Cortex of kidney (tissue), 1 donor: ENCODE measurements at places on chromosomes 7 and 10.

DNA sequence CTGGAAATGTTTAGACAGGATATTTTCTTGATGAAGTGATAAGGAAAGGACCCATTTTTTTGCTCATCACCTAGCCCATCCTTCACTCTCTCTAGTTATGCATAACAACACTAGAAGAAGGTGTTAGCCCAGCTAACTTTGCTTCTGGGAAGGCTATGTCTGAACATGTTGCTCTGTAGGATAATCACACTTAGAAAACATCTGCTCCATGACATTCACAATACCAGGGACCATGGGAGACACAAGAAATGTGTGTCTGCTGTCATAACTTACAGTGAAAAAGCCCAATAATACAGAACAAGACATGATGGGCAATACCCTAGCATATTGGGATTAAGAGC lies 13.9 kb upstream of the ZNF282 start:
- DNase-seq: no peak

- DNase-seq: no peak
Observed at GRCh38 chr10:44313761-44314165, 71.1 kb downstream of the CXCL12 start.

DNA sequence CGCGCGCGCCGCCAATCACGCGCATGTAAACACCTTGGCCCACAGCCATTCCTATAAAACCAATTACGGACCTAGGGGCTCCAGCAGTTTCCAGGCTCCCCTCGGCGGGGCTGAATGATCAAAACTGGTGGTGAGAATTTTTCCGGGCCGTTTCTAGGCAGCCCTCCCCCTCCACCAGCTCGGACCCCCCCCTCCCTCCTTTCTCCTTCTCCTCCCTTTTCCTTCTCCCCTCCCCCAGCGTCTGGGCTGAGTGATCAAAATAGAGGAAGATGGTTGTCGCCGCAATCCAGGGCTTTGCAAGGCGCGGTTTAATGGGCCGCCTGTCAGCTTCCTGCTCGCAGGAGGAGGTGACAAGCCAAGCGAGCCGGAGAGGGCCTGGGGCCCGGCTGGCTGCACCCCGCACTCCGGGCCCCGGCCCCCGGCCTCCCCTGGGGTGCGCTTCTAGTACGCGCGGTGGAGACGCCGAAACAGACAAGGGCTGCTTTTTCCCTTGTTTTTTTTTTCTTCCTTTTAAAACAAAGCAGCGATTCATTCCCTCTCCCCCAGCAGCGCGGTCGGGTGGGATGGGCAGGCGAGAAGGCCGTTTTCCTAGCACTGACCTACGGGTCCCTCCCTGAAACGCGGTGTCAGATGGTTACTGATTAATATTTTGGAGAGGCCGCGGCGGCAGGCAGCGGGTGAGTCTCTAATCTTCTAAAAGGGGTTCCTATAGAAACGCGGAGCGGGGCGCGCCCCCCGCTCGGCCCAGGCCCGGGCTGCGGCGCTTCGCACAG lies 528 bp upstream of the TNRC18 start:
- DNase-seq: no peak

- DNase-seq: no peak
Observed at GRCh38 chr10:129394518-129395328, 72.3 kb upstream of the MGMT start.

DNA sequence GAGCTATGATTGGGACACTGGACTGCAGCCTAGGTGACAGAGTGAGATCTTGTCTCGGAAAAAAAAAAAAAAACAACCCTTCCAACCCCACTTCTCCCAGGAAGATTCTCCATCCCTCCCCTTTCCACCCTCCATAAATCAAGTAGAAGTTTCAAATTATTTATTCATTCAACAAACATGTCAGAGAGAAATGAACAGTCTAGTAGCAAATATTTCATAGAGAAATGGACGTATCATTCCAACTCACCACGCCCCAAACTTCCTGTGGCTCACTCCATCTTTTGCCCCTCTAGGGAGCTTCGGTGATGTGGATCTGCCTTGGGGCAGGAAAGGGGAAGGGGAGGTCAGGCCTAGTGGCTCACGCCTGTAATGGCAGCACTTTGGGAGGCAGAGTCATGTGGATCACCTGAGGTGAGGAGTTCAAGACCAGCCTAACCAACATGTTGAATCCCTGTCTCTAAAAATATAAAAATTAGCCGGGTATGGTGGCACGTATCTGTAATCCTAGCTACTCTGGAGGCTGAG lies 638 bp upstream of the TRAPPC14 start:
- no peak for DNase-seq

GRCh38 chr10:22324413-22324812 lies 3.5 kb downstream of the BMI1 start:
- DNase-seq: no peak

- DNase-seq: no peak
Observed at GRCh38 chr10:72081772-72082590, 6.4 kb downstream of the SPOCK2 start.

- DNase-seq: no peak
Observed at GRCh38 chr10:78258323-78259030, 224.8 kb downstream of the RPS24 start.

GRCh38 chr10:124641282-124642087 lies 102.7 kb downstream of the FAM53B start:
- DNase-seq: no peak

DNA sequence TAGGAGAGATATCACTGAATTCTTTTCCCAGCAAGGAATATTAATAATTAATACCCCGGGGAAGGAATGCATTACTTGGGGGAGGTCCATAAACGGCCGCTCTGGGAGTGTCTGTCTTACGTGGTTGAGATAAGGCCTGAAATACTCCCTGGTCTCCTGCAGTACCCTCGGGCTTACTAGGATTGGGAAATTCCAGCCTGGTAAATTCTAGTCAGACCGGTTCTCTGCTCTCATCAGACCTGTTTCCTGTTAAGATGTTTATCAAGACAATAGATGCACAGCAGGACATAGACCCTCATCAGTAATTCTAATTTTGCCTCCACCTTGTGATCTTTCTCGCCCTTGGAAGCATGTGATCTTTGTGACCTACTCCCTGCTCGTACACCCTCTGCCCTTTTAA lies 162.8 kb upstream of the KCND2 start:
- no peak for DNase-seq

DNA sequence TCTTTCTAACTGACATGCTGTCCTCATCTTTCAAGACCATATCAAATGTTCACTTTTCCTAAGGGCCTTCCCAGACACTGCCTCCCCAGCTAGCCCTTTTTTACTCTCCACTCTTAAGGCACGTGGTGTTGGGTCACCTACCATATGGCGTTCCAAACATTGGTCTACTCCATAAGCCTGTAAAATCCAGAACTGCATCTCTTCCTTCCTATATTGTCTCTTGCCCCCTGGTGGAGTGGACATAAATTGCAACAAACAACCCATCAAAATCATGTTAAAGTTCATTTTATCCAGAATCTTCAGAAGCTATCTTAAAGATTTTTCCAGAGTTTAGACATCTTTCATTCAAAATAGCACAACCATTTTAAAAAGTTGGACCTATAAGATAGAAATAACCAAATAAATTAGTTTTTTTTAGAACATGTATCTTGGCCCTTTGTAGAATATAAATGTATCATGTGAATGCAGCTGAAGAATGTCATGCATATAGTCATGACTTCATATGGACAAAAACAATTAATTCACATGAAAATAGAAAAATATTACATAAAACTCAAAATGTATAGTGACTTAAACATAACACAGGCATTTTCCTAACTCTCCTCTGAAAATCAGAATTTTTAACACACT lies 180.6 kb upstream of the CHRM2 start:
- no peak for DNase-seq

DNA sequence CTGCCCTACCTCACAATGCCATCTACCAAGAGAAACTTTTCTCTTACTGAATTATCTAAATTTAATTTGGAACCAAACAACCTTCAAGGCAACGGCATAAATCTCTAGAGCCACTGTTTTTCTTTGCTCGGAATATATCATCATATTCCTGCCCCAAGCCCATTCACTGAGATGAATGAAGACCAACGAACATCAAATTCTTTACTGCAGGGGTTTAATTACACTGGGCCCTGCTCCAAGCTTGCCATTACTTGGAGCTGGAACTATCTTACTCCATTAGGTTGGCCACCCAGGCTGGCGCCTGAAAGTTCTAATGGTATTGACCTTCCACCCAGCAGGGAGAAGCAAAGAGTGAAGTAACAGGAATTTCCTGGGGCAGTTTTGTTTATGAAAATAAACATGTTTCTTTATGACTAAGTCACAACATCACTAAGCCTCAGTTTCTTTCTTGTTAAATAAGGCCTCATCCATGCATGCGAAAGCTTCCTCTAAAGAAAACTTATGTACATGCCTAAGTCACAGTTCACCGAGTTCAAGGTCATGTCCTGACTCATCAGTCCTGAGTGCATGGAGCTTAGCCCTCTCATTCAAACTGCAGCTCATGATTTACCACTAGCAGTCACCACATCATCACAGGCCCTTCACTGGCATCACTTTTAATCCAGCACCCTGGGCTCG lies 42.1 kb upstream of the ANAPC16 start:
- no peak for DNase-seq

GRCh38 chr10:101785801-101786200 lies 2.6 kb upstream of the NPM3 start:
- DNase-seq: no peak

DNA sequence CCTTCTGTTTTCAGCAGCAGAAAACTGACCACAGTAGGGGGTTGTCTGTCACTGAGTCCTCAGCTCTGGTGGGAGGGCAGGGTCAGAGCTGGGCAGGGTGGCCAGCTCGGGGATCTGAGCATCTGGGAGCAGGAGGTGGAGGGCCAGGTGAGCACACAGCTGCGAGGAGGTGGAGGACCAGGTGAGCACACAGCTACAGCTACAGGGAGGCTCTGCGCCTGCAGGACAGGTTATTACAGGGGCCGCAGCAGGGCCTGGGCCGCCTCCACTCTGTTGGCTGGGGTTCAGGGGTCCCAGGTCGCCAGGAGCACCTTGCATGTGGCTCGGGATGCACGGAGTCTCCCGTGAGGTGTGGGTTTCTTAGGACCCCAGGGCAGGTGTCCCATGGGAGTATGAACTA lies 52.4 kb upstream of the PRKAR1B start:
- DNase-seq: no peak

DNA sequence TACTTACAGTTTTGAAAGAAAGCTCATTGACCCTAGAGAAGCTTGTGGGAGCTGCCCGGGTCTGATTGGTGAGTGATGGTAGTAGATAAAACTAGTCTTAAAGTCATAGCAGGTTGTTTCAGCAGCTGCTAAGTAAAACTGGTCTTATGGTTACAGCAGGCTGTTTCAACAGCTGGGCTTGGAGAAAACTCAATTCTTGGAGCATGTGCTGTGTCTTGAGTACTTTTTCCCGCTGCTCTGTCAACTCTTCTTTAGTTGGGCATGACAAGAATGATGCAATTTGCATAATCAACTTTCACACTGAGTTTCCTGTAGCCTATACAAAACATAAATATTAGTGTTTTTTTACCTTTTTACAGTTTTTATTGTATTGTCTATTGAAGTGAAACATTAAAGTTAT lies 707.9 kb downstream of the AUTS2 start:
- DNase-seq: no peak

- no peak for DNase-seq
Observed at GRCh38 chr7:7834761-7835160, 116.4 kb upstream of the RPA3 start.

- no peak for DNase-seq
Observed at GRCh38 chr10:88064608-88065382, 201.4 kb downstream of the PTEN start.

- no peak for DNase-seq
Observed at GRCh38 chr10:91629715-91630549, 2.9 kb downstream of the PPP1R3C start.

DNA sequence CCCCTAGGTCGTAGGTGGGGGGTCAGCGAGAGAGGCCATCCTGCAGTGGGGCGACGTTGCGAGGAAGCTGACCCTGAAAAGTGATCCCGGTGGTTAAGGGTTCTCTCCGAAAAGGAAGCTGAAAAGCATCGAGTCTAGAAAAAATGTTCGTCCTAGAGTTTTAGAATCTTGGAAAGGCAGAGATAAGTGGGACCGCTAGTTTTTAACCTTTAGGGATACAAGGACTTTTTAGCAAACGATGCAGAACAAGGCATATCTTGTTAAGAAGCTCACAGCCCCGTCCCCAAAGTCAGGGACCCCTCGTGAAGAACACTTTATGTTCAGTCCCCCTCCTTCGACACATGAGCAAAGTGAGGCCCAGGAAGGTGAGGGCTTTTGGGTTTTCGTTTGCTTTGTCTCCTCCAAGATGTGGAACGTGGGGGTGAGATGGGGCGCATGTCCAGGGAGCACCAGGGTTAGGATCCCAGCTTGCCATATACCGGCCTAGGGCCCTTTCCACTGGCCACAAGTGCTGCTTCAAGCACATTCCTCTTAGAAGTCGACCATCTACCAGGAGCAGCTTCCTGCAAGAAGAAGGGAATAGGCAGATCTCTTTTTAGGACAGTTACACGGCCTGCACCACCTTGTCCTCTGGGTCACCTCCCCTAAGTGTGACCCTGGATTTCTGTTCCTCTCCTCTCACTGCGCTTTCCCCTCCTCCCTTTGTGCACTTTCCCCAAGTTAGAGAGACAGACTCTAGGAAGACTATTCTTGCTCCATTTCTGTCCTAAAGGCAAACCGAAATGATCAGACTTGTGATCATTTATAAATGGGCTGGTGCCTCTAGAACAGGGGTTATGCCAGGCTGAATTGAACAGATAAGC lies 969 bp downstream of the SLC35G1 start:
- no peak for DNase-seq

- no peak for DNase-seq
Observed at GRCh38 chr7:141974831-141975230, 1.3 kb upstream of the TAS2R38 start.

GRCh38 chr7:874031-874749 lies 2.2 kb upstream of the GET4 start:
- no peak for DNase-seq

- DNase-seq: no peak
Observed at GRCh38 chr7:148116829-148117403, 473.6 kb upstream of the C7orf33 start.

DNA sequence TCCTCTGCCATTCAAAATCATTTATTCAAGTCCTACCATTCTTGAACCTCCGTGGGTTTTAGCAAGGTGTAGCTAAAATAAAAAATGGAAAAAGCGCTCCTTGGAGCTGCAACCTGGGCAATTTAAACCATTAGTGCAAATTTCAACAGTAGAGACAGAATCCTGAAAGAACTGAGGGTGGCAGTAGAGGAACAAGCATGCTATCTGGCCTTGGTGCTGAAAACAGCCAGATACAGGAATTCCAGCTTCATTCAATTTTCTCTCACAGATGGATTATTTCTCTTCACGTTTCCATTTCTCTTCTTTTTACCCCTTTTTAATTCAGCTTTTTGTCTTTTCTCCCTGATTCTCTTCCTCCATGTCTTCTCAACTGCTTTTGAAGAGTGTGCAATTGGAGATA lies 77.7 kb downstream of the OTUD1 start:
- no peak for DNase-seq

GRCh38 chr10:116538992-116539391 lies 6.7 kb upstream of the PNLIP start:
- DNase-seq: no peak

- no peak for DNase-seq
Observed at GRCh38 chr10:89873055-89873454, 171.7 kb downstream of the KIF20B start.

GRCh38 chr7:70712942-70713341 lies 419.0 kb upstream of the GALNT17 start:
- DNase-seq: no peak
